Foreskin melanocyte (primary cell): ENCODE measurements at places on chromosomes 1 and 21.

- DNase-seq = no peak
Measured at GRCh38 chr1:220235462-220235861, 36.8 kb downstream of the RAB3GAP2 start.

GRCh38 chr1:64499011-64499410, 29.1 kb downstream of the CACHD1 start:
- no peak for DNase-seq

DNA sequence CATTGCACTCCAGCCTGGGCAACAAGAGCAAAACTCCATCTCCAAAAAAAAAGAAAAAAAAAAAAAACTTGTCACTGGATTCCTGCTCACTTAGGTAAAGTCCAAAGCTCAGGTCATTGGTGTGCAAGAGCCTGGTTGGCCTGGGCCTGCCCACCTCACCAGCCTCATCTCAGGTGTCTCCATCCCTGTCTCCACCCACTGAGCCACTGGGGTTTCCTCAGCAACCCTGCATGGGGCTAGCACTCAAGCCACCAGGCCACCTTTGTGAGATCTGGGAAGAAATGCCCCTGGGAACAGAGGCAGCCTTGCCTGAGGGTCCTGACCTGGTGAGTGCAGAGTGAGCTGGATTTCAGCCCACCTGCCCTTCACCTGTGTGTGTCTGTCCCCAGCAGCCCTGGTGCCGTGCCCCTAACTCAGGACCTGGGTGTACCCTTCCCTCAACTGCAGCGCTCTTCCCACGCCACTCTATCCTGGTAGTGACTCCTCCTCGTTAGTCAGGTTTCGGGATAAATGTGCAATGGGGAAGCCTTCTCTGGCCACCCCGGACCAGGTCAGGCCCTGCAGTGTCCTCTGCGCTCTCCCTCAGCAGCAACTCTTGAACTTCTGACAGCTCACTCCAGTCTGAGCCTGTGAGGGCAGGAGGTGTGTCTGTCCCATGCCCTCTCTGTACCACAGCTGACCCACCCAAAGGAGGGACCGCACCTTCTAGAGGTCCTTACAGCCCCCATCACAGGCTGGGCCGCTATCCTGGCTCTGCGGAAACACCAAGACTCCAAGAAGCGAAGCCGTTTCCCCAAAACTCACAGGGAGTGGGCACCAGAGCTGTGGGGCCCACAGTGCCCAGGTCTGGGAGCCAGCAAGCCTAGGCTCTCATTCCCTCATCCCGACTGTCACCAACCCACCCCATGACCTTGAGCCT, 3.3 kb downstream of the PDZK1IP1 start:
- DNase-seq = no peak

- no peak for DNase-seq
Measured at GRCh38 chr1:3814065-3814464, 17.8 kb upstream of the LRRC47 start.

GRCh38 chr21:33824156-33824941, 91.3 kb downstream of the ATP5PO start:
- DNase-seq = no peak
